ENCODE measurements at places on chromosomes 3 and 15.
A peak's percentile ranks its signal among the peaks of the same experiment; 100 is the strongest.

- H3K27ac ChIP-seq = no peak overlapping the region
- peaks cover 21% of the 10 kb centered on the region for H3K27me3 ChIP-seq
- no peak overlapping the region for H3K4me3 ChIP-seq
- H3K36me3 ChIP-seq = no peaks in the 10 kb centered on the region
- DNase-seq = no peak
These were observed 2.7 kb upstream of the DMXL2 start for GRCh38 chr15:51625236-51625635.

DNA sequence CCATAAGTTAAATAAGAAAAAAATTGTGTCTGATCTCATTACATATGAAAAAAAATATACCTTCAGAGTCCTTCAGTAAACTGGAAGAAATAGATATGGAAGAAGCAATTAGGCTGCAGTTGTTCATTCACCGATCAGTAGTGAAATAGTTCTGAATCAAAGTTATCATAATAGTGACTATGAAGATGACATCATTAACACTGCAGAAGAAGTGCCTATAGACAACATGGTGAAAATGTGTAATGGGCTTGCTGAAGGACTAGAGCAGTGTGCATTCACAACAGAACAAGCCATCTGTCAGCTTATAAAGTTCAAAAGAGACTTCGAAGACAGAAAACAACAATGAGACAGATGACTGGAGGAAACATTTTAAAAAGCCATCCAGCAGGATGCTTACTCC, 144.5 kb downstream of the NAALADL2 start:
- DNase-seq = no peak
- H3K4me3 ChIP-seq = no peak overlapping the region
- H3K36me3 ChIP-seq = no peaks in the 10 kb centered on the region
- no peaks in the 10 kb centered on the region for H3K27me3 ChIP-seq
- no peaks in the 10 kb centered on the region for H3K4me1 ChIP-seq

- H3K4me1 ChIP-seq = no peaks in the 10 kb centered on the region
- no peak overlapping the region for H3K27ac ChIP-seq
- no peak for DNase-seq
- peaks cover 2% of the 10 kb centered on the region for H3K36me3 ChIP-seq
These were observed 238.1 kb upstream of the SGO1 start for GRCh38 chr3:20424086-20424485.

DNA sequence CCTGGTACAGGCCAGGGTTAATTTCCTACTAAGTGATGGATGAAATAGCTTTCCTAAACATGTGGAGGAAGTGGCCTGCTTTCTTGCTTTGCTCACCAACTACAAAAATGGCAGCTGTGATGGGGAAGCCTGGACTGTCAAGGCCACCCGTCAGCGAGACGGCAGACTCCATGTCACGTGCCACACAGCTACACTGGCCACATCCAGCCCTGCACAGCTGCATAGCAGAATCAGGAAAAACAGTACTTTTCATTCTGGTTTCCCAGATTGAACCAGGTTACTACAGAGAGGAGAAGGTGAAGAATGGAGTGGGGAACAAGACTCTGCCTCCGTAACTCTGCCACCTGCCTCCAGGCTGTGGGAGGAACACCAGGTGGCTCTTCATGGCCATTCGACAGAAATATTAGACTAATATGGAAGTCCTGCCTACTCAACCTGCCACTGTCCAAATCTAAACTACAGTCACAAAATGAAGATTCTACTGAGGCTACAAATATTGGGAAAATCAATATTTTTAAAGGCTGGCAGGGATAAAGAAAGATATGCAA, 174.3 kb downstream of the MAGI1 start:
- H3K4me1 ChIP-seq = no peaks in the 10 kb centered on the region
- no peak overlapping the region for H3K27ac ChIP-seq
- no peak for DNase-seq
- H3K27me3 ChIP-seq = no peaks in the 10 kb centered on the region

GRCh38 chr3:48776854-48777253, 59.8 kb upstream of the IP6K2 start:
- peak overlapping the region; percentile 11 for H3K27ac ChIP-seq
- H3K27me3 ChIP-seq = no peaks in the 10 kb centered on the region
- H3K4me1 ChIP-seq = no peaks in the 10 kb centered on the region

DNA sequence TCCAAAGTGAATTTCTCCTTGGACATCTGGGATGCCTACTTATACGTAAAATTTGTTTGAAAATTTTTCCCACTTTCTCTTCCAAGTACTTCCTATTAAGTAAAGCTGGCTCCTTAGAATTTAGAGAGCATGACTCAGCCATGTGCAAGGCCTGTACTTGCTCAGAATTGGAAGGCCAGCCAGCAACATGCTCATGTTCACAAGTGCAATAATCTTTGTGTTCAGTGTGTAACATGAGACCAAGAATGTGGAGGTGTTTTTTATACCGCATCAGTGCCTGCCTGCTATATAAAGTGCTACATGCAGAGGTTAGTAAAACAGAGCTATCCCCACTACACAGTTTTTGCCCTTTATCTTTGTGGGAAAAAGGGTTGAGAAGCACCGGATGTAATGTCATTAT, 151.9 kb upstream of the FEZF2 start:
- H3K27me3 ChIP-seq = peaks cover 8% of the 10 kb centered on the region
- no peaks in the 10 kb centered on the region for H3K36me3 ChIP-seq
- no peak for DNase-seq

- DNase-seq = no peak
- H3K27me3 ChIP-seq = peaks cover 44% of the 10 kb centered on the region
- no peaks in the 10 kb centered on the region for H3K36me3 ChIP-seq
- no peaks in the 10 kb centered on the region for H3K4me1 ChIP-seq
- no peak overlapping the region for H3K4me3 ChIP-seq
These were observed 24.9 kb downstream of the DUOX2 start for GRCh38 chr15:45088801-45089711.

DNA sequence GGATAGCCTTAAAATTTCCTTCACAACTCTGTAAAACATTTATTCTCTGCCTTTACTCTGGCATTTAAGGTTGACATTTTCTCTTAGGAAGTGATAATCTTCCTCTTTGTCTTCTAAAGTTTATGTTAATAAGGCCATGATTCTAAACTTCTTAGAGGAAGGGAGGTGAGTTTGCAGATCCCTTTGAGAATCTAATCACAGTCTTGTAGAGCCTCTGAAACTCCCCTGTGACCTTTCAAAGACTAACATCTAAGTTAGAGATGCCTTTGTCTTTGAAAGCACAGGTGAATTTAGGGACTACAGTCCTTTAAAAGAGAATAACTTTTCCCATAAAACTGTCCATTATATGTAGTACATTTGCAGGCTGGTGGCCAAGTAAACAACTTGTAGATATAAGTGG, 115.1 kb downstream of the PLCL2 start:
- H3K4me3 ChIP-seq = no peak overlapping the region
- DNase-seq = no peak
- peaks cover 36% of the 10 kb centered on the region for H3K4me1 ChIP-seq
- H3K27me3 ChIP-seq = no peaks in the 10 kb centered on the region
- H3K27ac ChIP-seq = peak overlapping the region; percentile 15
- peaks cover 4% of the 10 kb centered on the region for H3K36me3 ChIP-seq

- H3K27ac ChIP-seq = peak overlapping the region; percentile 38
- H3K27me3 ChIP-seq = no peaks in the 10 kb centered on the region
- peaks cover 24% of the 10 kb centered on the region for H3K36me3 ChIP-seq
- no peak for DNase-seq
These were observed 1.9 kb downstream of the C3orf20 start for GRCh38 chr3:14676881-14677280.

- no peak overlapping the region for H3K4me3 ChIP-seq
- H3K27me3 ChIP-seq = peaks cover 52% of the 10 kb centered on the region
- peak; percentile 9 for DNase-seq
- no peaks in the 10 kb centered on the region for H3K36me3 ChIP-seq
- peak overlapping the region; percentile 28 for H3K27ac ChIP-seq
These were observed 8.9 kb downstream of the ACAN start for GRCh38 chr15:88812133-88812532.

DNA sequence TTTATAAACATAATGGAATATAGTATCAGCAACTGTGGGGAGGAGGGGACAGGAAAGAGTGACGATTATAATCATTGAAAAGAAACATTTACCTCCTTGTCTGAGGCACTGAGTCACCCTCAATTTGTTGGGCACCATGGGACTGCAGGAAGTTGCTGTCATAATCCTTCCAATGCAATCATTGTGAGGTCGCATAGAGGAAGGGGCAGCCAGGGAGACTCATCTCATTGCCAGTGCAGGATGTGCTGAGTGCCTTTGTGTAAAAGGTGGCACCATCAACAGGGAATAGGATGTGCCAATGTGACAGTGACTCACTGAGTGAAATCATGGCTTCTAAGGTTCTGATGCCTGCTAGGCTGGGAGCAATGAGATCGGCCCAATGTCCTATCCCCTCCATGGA, 300.4 kb upstream of the ADAMTS9 start:
- H3K4me1 ChIP-seq = no peaks in the 10 kb centered on the region
- no peak for DNase-seq

DNA sequence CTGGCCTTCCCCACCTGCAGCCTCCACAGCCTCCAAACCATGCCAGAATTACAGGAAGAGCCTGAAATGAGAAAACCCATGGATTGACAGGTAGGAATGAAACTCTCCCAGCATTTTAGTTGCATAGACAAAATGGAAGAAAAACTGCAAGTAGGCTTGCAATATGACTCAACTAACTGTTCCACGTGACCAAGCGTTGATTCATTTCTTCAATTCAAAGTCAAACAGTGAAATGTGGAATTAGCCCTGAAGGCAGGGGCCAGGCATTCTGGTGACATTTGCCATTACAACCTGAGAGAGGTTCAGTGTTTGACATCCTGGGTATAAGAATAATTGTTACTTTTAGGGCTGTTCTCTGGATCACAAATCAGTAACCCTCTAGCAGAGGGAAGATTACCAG, 676.5 kb upstream of the CFAP20DC start:
- no peaks in the 10 kb centered on the region for H3K36me3 ChIP-seq
- DNase-seq = peak; percentile 10
- H3K4me3 ChIP-seq = no peak overlapping the region
- peak overlapping the region; percentile 11 for H3K27ac ChIP-seq

- no peak overlapping the region for H3K4me3 ChIP-seq
- H3K4me1 ChIP-seq = peaks cover 22% of the 10 kb centered on the region
- H3K27ac ChIP-seq = peak overlapping the region; percentile 26
- H3K36me3 ChIP-seq = peaks cover 42% of the 10 kb centered on the region
- DNase-seq = no peak
- H3K27me3 ChIP-seq = no peaks in the 10 kb centered on the region
These were observed 53.6 kb downstream of the PAK2 start for GRCh38 chr3:196793246-196793645.

DNA sequence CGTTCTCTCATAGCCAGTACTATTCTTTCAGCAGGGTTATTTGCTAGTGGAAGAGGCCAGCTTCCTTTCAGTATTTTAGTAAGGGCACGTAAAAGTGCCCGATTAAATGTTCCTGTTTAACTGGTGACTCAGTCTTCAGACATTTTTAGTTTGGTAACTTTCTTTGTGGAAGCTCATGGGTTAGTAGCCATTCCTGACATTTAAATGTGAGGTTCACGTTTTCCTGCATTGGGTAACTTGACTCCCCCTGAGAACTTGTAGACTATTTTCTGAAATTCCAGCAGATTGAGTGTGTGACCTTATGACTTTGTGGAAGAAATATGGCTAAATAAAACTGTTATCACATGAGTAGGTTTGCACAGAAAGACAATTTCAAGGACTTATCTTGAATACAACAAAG, 16.9 kb downstream of the ABHD2 start:
- no peak overlapping the region for H3K4me3 ChIP-seq
- H3K27ac ChIP-seq = no peak overlapping the region
- H3K4me1 ChIP-seq = peaks cover 21% of the 10 kb centered on the region
- no peaks in the 10 kb centered on the region for H3K27me3 ChIP-seq

- H3K4me3 ChIP-seq = no peak overlapping the region
- H3K36me3 ChIP-seq = no peaks in the 10 kb centered on the region
- no peak overlapping the region for H3K27ac ChIP-seq
- no peak for DNase-seq
- H3K4me1 ChIP-seq = peaks cover 33% of the 10 kb centered on the region
These were observed 134.4 kb downstream of the MDFIC2 start for GRCh38 chr3:70177881-70178645.

DNA sequence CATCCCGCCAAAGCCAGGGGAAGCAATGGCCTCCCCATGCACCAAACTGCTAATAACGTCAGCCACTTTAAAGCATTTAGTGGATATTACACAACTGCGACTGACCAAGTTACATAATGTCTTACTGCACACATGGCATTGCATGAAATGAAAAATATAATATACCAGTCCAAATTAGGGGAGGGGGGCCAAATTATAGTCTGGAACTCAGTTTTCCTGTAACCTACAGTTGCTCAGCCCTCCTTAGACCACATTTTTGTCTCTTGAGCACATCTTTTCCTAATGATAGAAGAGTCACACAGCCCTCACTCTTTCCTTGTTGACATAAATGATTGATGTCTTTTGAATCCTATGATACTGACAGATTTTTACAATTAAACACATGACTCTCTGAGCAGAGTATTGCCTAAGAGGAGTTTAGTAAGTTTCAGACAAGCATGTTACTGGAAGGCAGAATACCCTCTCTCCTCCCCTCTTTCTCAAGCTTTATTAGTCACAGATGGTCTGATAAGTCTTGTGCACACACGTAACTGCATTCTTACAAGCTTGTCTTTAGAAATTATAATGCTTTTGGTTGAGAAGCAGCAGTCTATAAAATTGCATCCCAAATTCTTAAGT, 1.1 kb upstream of the PLD1 start:
- no peaks in the 10 kb centered on the region for H3K36me3 ChIP-seq
- peaks cover 20% of the 10 kb centered on the region for H3K4me1 ChIP-seq
- no peak overlapping the region for H3K27ac ChIP-seq
- DNase-seq = no peak
- H3K27me3 ChIP-seq = peaks cover 48% of the 10 kb centered on the region

- H3K36me3 ChIP-seq = no peaks in the 10 kb centered on the region
- no peak for DNase-seq
- peaks cover 18% of the 10 kb centered on the region for H3K27me3 ChIP-seq
- peaks cover 2% of the 10 kb centered on the region for H3K4me1 ChIP-seq
These were observed 9.1 kb downstream of the PLA2G4D start for GRCh38 chr15:42085236-42085605.

DNA sequence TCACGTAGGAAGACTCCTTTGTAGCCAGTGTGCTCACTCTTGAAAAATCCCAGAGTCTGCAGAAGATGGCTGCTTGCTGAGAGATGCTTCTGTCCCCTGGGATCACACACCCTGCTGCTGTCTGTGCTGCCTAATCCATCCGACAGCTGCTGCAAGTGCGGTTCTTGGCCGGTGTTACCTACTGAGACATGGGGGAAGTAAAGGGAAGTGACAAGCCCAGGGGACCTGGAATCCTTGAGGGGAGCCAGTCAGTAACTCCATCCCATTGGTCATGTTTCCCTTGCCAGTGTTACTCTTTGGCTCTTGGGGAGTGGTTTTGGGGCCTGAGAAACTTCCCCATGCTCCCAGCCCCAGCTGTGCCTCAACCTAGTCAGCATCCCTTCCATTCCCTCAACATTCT, 8.3 kb upstream of the CPNE9 start:
- peaks cover 82% of the 10 kb centered on the region for H3K36me3 ChIP-seq
- no peaks in the 10 kb centered on the region for H3K27me3 ChIP-seq
- H3K4me3 ChIP-seq = no peak overlapping the region
- H3K27ac ChIP-seq = no peak overlapping the region
- DNase-seq = no peak
- peaks cover 15% of the 10 kb centered on the region for H3K4me1 ChIP-seq

GRCh38 chr3:13046569-13047274, 26.5 kb downstream of the IQSEC1 start:
- H3K4me3 ChIP-seq = peak overlapping the region; percentile 63
- peak overlapping the region; percentile 91 for H3K27ac ChIP-seq
- DNase-seq = no peak
- H3K36me3 ChIP-seq = peaks cover 4% of the 10 kb centered on the region

- no peaks in the 10 kb centered on the region for H3K4me1 ChIP-seq
- H3K27ac ChIP-seq = no peak overlapping the region
- H3K4me3 ChIP-seq = no peak overlapping the region
- no peaks in the 10 kb centered on the region for H3K36me3 ChIP-seq
These were observed 727.7 kb downstream of the NTRK3 start for GRCh38 chr15:87528873-87529272.

Data from stimulated activated naive B cell treated with anti-CD40 and anti-IgM and Interleukin-4, amounts not matched to agents 10 μg/mL and 1 μg/mL and 100 μg/mL, for 72 hours (primary cell).